ENCODE measurements at places on chromosomes 7 and 10.

GRCh38 chr7:102073931-102074880 lies 212.5 kb upstream of the SH2B2 start:
- peak; percentile 39 for DNase-seq

DNA sequence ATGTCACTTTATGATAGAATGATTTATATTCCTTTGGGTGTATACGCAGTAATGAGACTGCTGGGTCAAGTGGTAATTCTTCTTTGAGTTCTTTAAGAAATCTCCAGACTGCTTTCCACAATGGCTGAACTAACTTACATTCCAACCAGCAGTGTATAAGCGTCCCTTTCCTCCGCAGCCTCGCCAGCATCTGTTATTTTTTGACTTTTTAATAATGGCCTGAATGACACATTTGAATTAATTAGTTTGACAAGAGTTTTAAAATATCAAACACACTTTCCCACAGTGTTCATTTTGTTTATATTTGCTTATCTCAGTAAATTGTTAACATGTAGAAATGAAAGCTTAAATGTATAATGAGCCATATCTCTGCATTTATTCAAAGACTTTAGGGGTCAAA lies 116.8 kb downstream of the TES start:
- DNase-seq, result no peak

- DNase-seq, result no peak
Measured at GRCh38 chr7:134723892-134724291, 55.5 kb upstream of the CALD1 start.

GRCh38 chr10:112721080-112721698 lies 228.9 kb upstream of the TCF7L2 start:
- peak; percentile 58 for DNase-seq

GRCh38 chr7:39217783-39218182 lies 240.1 kb downstream of the POU6F2 start:
- DNase-seq, result no peak

DNA sequence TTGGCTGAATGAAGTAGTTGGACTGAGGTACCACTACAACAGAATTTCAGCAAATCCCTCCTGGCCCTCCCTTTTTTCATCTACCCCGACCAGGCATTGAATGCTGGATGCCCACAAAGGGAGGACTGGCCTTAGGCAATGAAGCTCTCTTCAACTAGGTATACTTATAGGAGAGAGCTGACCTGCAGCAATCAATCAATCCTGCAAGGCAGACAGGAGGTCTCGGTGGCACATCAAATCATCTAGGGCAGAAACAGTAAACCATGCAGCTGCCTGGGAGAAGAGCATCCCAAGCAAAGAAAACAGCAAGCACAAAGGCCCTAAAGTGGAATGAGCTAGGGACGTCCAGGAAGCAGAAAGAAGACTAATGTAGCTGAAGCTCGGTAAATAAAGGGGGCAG lies 2.4 kb upstream of the ABRAXAS2 start:
- DNase-seq, result no peak

- DNase-seq, result no peak
Measured at GRCh38 chr7:115683093-115683492, 347.5 kb downstream of the TFEC start.

DNA sequence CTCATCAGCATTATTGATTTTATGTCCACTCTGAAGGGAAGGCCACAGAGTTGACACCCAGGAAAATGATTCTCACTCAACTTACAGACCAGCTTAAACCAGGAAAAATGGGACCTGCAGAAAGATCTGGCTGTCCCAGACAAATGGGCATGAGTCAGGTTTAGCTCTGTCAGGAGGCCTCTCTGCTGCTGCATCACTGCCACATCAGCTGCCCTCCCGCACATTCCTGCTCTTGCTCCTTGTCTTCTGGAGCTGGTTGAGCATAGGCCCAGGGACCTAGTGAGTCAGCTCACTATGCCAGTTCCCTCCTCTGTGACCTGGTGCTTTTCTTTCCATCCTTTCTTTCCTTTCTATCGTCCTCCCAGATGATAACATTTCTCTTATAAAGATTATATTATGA lies 18.8 kb upstream of the SMNDC1 start:
- peak; percentile 87 for DNase-seq

- DNase-seq, result no peak
Measured at GRCh38 chr7:28955718-28956607, 2.2 kb downstream of the TRIL start.

DNA sequence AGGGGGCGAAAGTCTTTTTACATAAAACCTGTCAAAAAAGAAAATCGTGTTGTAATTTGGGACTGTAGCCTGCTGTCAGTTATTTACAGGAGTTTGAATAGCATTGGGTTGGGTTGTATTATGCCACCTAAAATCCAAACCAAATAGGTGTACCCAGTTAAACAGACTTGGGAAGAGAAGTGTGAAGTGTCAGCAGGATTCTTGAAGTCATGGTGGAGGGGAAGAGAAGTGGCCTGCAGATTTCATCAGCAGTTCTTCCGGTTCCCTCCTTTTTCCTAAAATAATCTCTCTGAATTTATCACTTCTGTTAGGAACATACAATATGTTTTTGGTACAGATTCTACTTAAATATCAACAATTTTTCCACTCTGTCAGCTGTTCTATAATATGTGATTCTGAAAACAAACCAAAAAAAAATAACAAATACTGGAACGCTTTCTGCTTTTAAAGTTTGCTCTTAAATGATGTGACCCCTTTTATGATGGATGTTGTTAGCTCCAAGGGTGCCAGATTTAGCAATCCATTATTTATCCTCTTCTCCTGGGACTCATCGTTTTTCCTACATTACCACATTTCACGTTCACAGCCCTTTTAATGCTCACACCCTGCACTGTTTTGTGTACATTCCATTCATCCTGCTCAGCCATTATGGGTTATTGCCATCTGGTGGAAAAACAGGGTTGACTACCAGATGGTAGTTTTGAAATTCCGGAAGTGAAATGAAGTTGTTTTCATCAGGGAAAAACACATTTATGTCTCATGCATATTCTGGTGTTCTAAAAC lies 18.7 kb upstream of the ARHGAP12 start:
- DNase-seq, result peak; percentile 96

DNA sequence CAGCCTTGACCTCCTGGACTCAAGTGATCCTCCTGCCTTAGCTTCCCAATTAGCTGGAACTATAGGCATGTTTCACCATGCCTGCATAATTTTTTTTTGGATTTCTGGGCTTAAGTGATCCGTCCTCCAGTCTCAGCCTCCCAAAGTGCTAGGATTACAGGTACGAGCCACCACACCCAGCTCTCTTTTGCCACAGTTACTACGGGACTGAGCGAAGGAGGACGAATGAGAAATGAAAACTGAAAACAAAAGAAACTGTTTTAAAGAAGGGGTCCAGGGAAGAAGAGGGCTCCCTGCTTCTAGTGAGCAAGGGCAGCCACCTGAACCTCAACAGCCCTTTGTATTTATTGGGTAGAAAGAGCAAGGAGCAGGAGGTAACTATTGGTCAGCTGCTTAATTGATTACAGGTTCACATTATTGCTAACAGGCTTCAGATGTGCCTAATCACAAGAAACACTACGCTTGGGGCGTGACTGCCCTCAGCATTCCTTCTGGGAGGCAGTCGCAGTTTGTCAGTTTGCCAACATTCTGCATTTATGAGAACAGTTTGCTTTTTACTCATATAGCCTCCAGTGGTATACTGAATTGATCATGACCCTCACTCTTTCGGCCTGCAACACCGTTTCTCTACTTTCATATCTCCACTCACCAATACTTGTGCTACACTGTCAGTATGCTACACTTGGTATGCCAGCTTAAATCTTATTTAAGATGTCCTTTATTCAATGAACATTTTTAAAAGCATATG lies 676.8 kb downstream of the DNAJB9 start:
- peak; percentile 38 for DNase-seq

DNA sequence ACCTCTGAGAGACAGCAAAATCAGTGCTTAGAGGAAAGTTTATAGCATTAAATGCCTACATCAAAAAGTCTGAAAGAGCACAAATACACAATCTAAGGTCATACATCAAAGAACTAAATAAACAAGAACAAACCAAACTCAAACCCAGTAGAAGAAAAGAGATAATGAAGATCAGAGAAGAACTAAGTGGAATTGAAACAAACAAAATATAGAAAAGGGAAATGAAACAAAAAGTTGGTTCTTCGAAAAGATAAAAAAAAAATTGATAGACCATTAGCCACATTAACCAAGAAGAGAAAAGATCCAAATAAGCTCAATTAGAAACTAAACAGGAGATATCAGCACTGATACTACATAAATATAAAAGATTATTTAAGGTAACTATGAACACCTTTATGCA lies 280.0 kb upstream of the NRG3 start:
- DNase-seq, result no peak

DNA sequence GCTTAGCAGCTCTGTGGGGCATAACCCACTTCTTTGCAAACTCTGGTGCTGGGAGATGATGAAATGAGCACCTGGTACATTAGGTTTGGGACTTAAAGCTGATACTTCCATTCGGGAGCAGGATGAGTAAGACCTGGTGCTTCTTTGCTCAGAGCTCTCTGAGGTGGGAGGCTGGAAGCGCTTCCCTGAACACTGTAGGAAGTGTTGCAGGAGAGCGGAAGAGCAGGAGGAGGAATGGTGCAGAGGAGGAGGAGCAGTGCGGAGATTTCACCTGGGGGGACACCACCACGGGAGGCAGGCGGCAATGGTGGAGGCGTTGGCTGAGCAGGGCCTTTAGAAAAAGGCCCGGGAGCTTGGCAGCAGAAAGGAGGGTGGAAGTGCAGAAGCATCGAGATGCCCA lies 142.5 kb downstream of the MGMT start:
- no peak for DNase-seq

- DNase-seq, result no peak
Measured at GRCh38 chr10:130739016-130739756, 572.3 kb downstream of the TCERG1L start.

GRCh38 chr10:76632767-76633051 lies 1004.9 kb downstream of the KCNMA1 start:
- DNase-seq, result no peak

DNA sequence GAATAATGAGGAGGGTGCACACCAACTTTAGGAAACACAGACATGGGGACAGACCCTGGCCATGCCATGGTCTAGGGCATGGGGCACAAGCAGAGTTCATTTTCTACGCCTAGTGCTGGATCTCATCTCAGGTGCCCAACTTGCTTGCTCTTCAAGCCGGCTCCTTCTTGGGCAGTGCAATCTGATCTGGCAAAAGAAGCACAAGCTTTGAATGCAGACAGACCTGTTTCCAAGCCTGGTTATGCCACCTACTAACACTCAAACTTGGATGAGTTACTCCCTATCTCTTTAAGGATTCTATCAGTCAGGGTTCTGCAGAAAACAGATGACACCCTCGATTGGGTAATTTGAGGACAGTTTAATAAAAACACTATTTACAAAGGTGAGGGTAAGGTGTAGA lies 34.9 kb upstream of the WAPL start:
- no peak for DNase-seq

DNA sequence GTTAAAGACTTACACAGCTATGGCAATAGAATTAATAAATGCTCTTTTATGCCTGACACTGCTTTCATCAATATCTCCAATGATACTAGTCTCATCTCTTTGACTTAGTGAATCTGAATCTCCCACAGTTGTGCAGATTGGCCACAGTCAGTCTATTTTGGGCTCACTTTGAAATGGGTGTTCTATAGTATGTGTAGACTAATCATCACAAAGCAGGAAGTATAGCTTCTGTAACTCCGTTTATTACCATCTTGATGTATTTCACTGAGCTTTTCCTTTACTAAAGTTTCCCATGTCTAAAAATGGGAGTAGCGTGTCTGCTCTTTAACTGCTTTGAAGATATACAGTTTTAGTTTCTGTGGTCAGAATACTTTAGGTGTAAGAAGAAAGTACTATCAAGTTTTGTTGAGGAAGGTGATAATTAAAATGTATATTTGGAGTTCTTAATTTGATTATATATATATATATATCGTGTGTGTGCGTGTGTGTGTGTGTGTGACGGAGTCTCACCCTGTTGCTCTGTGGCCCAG lies 70.1 kb downstream of the ST7 start:
- DNase-seq, result no peak

DNA sequence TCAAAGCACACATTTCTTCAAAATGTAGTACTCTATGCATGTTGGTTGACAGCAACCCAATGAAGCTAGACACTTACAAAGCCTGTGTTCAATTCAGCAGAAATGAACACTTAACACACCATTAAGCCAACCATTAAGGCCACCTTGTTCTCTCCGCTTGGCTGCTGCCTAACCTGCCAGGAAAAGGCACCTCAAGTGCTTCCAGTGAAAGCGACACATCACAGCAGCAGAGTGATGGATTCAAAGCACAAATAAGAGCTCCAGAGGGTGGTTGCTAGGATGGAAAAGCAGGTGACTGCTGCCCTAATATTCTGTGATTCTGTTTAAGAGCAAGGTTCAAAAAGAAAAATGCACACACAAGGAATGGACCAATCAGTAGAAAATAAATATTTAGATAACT lies 81.5 kb upstream of the GNAI1 start:
- no peak for DNase-seq

GRCh38 chr7:81110673-81111072 lies 191.8 kb upstream of the SEMA3C start:
- no peak for DNase-seq

- DNase-seq, result no peak
Measured at GRCh38 chr7:85828614-85829013, 641.8 kb upstream of the SEMA3D start.

GRCh38 chr7:39855325-39855674 lies 94.8 kb upstream of the CDK13 start:
- no peak for DNase-seq

DNA sequence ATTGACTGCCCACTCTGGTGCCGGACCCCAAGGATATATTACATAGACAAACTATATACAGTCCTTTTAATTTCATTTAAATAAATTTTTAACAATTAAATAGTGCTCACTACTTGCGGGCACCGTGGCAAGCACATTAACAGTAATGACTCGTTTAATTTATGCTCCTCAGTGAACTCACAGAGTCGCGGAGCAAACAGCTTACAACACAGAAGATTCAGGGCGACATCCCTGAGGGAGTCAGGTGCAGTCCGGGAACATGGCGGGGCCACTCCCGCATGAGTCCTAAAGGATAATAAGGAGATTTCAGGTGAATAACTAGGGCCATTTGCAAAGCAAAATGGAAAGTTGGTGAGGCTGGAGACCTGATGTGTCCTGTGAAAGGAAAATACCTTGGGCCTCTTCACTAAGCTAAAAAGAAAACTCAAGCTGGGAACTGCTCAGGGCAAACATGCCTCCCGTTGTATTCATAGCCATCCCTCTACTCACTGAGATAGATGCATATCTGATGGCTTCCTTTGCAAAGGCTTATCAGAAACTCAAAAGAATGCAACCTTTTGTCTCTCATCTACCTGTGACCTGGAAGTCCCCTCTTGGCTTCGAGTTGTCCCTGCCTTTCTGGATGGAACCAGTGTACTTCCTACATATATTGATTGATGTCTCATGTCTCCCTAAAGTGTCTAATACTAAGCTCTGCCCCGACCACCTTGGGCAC lies 125.6 kb downstream of the KLF6 start:
- DNase-seq, result no peak

- peak; percentile 88 for DNase-seq
Measured at GRCh38 chr10:101014966-101015581, 15.5 kb downstream of the LZTS2 start.

DNA sequence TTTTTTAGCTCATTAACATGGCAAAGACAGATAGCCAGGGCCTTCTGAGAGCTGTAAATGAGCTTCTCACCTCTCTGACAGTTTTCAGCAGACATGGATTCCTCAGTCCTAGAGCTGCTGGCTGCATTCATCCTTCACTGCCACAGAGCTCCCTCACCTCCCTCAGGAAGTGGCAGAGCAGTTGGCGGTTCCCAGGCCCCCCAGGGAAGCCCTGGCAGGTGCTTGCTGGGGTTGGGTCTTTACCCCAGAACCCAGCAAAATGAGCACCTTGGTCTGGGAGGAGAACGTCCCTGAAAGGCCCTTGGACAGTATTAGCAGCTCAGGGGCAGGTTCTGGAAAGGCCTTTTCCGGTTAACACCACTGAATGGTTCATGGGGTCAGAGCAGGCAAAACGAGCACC lies 288.0 kb downstream of the PTPRN2 start:
- DNase-seq, result no peak
